Ovary (tissue), 10 donors: ENCODE measurements at places on chromosomes 3 and 15. TPM values are rescaled to one million over a fixed set of nuclear protein-coding genes. Genes with fewer than 3 reads are reported as not detected.

The RGMA gene
- 2.8 TPM for polyA plus RNA-seq

The FMN1 gene
- polyA plus RNA-seq = 0.80 TPM

- DNase-seq = no peak
These were observed 65.1 kb downstream of the GLCE start for GRCh38 chr15:69225355-69226022.

- no peak for DNase-seq
These were observed 302.9 kb upstream of the DPPA4 start for GRCh38 chr3:109640146-109640652.

DNA sequence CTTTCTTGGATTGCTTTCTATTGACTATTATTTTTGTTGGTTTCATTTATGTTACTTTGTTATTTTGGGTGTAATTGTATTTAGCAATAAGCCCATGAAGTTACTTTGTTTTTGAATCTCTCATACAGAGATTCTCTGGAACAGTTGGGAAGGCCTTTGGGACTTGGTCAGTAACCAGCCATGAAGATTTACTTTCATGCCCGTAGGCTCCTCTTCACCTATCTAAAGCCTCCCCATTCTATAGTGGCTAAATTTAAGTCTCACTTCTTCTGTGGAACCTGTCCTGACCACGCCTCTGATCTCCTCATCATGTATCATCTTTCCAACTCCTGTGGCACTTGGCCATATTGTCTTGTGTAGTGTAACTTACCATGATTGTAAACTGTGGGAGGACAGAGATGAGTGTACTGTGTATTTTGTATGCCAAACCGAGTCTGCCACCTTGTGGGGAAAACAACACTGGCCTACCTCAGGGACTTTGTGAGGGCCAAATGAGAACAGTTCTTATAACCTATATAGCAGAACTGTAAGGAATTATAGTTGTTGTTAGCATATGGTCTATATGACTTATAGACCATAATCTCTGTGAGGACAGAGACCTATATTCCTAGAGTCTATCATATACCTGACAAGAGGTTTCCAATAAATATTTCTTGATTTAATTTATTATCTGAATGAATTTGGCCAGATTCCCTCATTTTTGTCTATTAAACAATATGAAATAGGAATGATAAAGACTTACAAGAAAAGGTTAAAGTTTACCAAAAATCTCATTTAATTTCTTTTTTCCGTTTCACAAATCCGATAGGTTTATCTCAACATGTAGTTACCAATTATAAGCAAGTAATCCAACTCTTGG, 75.0 kb downstream of the STARD9 start:
- peak; percentile 49 for DNase-seq

DNA sequence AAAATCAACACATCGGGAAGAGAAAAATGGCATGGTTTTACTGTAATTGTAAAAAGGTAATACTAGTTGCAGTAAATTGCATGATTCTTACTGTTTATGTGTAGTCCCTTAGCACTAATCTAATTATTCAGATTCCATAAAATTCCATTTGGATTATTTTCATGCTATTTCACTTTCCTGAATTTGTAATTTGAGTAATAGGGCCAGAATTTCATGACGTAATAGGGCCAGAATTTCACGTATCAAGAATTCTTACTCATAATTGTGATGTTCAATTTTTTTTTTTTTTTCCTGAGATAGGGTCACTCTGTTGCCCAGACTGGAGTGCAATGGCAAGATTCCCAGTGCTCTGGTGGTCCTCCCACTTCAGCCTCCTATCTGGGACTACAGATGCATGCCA, 2.9 kb upstream of the U2SURP start:
- no peak for DNase-seq

- no peak for DNase-seq
These were observed 8.8 kb downstream of the CRYBG3 start for GRCh38 chr3:97830638-97831037.

The CD47 gene
- polyA plus RNA-seq = 24.1 TPM

The CCR5 gene
- 7.4 TPM for polyA plus RNA-seq

The ZNF80 gene
- polyA plus RNA-seq = not detected

DNA sequence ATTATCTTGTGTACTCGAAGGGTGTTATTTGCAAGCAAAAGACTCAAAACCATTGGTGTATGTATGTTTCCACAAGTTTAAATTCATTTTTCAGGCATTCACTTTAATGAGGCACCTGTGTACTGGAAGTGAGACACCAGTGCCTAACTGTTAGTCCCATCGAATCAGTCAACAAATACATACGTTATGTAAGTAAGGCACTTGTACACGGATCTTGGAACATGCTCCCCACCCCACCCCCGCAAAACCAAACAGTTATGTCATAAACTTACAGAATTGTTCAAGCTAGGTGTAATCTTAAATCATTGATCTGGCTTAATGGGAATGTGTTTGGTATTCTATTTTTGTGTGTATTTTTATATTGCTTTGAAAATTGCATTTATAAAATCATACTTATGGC, 17.1 kb downstream of the LRRC28 start:
- no peak for DNase-seq

GRCh38 chr3:134666885-134667284, 16.1 kb upstream of the KY start:
- no peak for DNase-seq

DNA sequence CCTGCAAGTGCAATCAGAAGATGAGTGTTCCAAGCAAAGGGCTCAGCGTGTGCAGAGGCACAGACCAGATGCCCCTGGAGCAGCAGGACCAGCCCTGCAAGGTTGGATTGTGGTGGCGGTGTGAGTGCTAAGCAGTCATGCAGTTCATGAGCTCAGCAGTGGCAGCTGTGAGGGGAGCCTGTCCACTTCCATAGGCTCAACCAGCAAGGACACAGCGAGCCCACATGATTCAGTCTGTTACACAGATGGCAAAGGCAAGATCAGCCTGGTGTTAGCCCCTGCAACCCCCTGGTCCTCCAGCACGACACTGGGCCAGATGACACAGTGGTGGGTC, 95.9 kb upstream of the PRR23E start:
- DNase-seq = no peak

GRCh38 chr3:115659253-115660220, 36.2 kb downstream of the GAP43 start:
- DNase-seq = no peak

GRCh38 chr3:33791477-33792166, 6.8 kb upstream of the PDCD6IP start:
- DNase-seq = no peak

DNA sequence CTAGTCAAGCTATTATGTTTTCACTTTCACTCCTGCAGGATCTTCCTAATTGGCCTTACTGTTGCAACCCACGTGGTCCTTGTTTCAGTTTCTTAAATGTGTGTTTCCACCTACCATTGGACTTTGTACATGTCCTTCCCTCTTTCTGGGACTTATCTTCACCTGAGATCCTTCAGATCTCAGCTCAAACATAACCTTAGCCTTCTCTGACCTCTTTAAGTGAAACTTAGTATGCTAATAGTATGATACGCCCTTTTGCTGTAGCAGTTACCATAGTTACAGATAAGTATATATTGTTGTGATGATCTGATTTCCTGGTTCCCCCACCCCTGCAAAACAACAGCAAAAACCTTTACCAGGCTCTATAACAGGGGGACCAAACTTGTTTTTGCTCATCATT, 35.2 kb downstream of the U2SURP start:
- no peak for DNase-seq

GRCh38 chr3:193645806-193646205, 52.8 kb downstream of the OPA1 start:
- no peak for DNase-seq

- DNase-seq = no peak
These were observed 39.6 kb upstream of the TBC1D23 start for GRCh38 chr3:100221159-100221558.

- DNase-seq = no peak
These were observed 14.7 kb upstream of the SYNM start for GRCh38 chr15:99090011-99090699.

DNA sequence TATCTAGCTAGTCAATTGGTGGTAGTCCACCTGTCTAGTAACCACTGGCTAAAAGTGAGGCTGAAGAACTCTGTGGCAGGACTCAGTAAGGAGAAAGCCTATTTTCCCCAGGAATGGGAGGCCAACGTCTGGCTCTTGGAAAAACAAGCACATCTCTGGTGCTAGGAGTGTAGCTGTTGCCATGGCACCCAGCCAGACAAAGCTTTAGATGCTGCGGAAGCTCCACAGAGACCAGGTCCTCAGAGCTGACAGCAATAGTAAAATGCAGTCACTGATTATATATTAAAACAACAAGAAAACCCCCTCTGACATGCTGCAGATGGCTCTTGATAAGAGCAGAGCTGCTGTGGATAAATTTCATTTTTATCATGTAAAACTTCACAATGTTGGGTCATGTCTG, 124.9 kb upstream of the STRIT1 start:
- no peak for DNase-seq

GRCh38 chr3:152557302-152557999, 277.5 kb upstream of the P2RY1 start:
- DNase-seq = no peak

DNA sequence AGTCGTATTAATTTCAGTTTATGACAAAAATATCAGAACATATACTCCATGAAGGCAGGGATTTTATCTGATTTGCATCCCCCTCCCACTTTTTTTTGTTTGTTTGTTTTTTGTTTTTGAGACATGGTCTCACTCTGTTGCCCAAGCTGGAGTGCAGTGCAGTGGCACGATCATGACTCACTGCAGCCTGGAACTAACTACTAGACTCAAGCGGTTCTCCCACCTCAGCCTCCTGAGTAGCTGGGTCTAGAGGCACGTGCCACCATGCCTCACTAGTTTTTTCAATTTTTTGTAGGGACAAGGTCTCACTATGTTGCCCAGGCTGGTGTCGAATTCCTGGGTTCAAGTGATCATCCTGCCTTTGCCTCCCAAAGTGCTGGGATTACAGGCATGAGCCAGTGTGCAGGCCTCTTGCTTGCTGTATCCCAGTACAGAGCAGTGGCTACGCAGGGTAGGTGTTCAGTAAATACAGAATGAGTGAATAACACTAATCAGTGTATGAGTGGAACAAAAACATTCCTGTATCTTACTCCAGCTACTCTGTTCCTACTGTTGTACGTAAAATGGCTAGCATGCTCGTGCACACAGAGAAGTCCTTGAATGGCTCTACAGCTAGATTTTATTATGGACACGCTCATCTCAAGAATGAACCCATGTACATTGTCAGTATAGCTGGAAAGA, 272.4 kb downstream of the FOXP1 start:
- no peak for DNase-seq

The NR2E3 gene
- not detected for polyA plus RNA-seq

GRCh38 chr15:64310036-64310435, 45.9 kb downstream of the CSNK1G1 start:
- DNase-seq = no peak

GRCh38 chr15:52558196-52558595, 10.6 kb downstream of the ARPP19 start:
- DNase-seq = no peak

DNA sequence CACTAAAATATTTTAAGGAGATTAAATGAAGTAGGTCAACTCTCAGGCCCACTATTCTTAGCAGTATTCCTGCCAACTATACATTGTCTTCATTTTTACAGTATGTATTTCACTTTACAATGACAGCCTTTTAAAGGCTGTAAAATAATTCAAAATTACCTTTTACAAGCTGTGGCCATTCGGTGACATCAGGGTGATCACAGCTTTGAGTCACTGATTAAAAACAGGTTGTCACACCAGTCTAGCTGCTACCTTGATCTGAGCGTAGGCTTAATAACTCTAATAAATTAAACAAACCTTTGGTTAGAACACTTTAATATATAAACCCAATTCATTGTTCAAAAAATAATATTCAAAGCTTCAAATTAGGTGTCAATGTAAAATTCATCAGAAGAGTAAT, 29.9 kb downstream of the UBE3A start:
- no peak for DNase-seq

DNA sequence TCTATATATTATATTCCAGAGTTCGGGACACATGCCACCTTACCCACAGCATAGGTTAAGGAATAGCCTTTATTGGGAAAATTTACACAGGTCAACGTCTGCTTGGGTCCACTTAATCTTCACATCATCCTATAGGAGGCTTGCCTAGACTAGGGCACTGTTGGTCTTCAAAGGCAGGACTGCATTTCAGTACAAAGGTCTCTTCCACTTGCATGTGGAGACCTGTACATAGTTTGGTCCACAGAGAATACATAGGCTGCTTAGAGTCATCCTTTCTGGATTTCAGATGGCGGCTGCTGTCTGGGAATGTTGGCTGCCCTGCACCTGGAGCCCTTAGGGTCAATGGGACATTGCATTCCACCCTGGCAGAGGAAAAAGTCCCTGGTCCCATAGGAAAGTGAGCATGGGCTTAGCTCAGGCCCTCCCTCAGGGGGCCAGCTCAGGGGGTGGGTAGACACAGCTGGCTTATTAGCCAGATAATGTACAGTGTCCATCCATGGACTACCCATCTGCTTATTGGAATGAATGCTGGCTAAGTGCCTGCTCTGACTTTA, 75.3 kb upstream of the TGFBR2 start:
- DNase-seq = no peak

The PARL gene
- 50.5 TPM for polyA plus RNA-seq

- no peak for DNase-seq
These were observed 24.1 kb upstream of the CPNE9 start for GRCh38 chr3:9679476-9680080.
